ENCODE measurements at places on chromosomes 11 and 22. TPM values are rescaled to one million over a fixed set of nuclear protein-coding genes. Genes with fewer than 3 reads are reported as not detected.

DNA sequence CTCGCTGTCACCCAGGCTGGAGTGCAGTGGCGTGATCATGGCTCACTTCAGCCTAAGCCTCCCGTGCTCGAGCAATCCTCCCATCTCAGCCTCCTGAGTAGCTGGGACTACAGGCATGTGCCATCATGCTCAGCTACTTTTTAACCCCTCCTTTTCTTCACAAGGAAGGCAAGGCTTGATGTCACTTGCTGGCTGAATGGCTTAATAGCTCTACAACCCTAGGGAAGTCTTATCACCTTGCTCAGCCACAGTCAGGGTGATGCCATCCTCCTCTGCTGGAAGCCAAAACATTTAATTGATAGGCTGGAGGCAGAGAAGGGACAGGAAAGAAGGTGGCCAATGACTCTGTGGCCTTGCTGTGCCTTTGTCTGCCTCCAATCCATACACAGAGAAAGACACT, 131.9 kb downstream of the MED15 start:
- no peak overlapping the region for H3K4me3 ChIP-seq
- DNase-seq = no peak
- no peak overlapping the region for H3K27ac ChIP-seq
- no peaks in the 10 kb centered on the region for H3K4me1 ChIP-seq
- H3K27me3 ChIP-seq = peaks cover 34% of the 10 kb centered on the region

GRCh38 chr11:69327741-69328191, 33.8 kb downstream of the MYEOV start:
- H3K27me3 ChIP-seq = no peaks in the 10 kb centered on the region
- H3K36me3 ChIP-seq = peaks cover 41% of the 10 kb centered on the region
- H3K27ac ChIP-seq = no peak overlapping the region
- no peak overlapping the region for H3K4me3 ChIP-seq

DNA sequence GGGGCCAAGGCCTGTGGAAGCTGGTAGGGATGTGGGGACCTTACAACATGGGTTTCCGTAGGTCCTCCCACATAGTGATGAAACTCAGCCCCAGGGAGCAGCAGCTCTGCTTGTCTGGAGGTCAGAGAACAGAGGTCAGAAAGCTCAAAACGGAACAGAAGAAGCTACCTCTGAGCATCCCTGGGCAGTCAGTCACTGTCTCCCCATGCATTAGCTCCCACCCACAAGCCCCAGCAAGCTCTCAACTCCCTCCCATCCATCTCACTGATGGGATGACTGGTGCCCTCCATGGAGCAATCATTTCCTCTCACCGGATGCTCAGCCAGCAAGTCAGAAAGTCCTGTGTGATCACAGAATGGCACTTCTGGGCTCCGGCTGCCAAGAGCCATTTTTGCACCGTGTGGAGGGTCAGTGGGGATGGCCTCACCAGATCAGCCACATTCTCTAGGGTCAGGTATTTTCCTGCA, 1.9 kb downstream of the TPP1 start:
- H3K4me1 ChIP-seq = no peaks in the 10 kb centered on the region
- no peaks in the 10 kb centered on the region for H3K27me3 ChIP-seq
- DNase-seq = no peak
- peaks cover 15% of the 10 kb centered on the region for H3K36me3 ChIP-seq
- H3K27ac ChIP-seq = no peak overlapping the region

DNA sequence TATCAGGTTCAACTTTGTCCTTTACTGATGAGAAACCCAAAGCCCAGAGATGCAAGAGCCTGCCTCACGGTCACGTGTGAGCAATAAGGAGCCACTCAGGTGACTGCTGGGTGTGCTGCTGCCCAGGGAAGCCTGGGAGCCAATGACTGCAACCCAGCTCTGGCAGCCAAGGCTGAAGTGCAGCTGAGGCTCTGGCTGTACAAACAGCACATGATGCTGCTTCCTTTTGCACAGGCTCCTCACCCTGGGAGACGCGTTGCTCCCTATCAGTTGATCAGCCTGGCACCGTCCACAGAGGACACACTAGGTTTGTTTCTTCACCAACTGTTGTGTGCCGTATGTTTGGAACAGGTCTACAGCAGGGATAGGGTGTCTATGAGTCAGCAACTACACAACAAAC, 168.7 kb downstream of the EFCAB6 start:
- no peaks in the 10 kb centered on the region for H3K4me1 ChIP-seq
- H3K27me3 ChIP-seq = peaks cover 4% of the 10 kb centered on the region
- no peak overlapping the region for H3K27ac ChIP-seq
- no peak for DNase-seq
- H3K4me3 ChIP-seq = no peak overlapping the region

- no peaks in the 10 kb centered on the region for H3K27me3 ChIP-seq
- H3K27ac ChIP-seq = peak overlapping the region; percentile 95
- H3K4me1 ChIP-seq = peaks cover 22% of the 10 kb centered on the region
- DNase-seq = peak; percentile 96
These were observed 2.6 kb upstream of the FADS3 start for GRCh38 chr11:61893981-61894380.

Gene GNAZ
- 22.5 TPM for total RNA-seq

Gene RASD2
- total RNA-seq = not detected
